ENCODE measurements at places on chromosomes 1 and 21.
A peak's percentile ranks its signal among the peaks of the same experiment; 100 is the strongest.

DNA sequence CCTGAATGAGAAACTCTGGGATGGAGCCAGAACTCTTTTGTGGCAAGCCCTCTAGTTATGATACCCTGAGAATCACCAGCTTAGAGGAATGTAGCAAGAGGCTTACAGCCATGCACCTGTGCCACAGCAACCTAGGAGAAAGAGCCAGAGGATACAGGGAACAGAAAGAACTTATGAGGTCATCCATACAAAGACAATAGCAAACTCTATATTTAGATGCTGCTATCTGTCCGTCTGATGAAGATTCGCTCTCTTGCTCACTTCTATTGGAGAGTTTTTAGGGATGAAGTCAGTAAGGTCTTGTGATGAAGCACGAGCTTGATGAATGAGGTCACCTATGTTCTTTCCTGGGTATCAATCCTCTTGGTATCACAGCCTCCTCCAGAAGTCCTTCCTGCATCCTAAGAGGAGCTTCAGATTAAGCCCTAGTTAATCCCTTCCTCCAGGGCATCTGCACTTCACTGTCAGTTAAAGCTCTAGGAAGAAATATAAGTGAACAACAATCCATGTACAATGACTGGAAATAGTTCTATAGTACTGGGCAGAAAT, 185.6 kb downstream of the DAB1 start:
- DNase-seq: no peak

GRCh38 chr1:4594286-4594991, 60.0 kb upstream of the AJAP1 start:
- DNase-seq: no peak

DNA sequence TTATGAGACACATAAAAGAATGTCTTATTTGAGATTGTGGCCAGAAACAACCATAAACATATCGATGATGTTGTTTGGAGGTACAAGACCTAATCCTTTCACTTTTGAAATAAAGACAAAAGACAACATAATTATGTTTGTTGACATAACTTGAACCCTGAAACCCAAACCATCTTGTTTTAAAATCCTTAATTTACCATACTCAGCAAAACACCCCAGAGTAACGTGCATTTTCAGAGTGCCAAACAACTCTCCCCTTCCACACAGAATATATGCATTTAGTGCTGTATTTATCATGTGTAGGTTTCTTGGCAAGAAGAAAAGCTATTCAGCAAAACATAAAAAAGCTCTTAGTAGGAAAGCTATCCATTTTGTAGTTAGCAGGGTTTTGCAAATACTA, 17.5 kb downstream of the SIM2 start:
- no peak for DNase-seq

DNA sequence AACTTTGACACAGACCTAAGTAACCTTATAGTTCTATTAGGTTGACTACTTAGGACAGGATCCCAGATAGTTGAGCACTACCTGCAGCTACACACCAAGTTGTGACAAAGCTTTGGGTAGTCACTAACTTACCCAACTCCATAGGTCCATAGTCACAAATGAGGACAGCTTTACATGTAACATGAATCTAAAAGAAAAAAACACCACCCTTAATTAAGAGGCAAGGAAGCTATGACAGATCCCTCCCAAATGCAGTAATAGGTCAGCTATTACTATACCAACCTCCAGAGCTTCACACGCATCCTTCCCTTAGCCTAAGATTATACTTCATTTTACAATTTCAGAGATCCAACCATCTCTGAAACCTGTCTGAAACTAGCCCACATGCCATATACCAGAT, 12.7 kb upstream of the RAB42 start:
- no peak for DNase-seq

DNA sequence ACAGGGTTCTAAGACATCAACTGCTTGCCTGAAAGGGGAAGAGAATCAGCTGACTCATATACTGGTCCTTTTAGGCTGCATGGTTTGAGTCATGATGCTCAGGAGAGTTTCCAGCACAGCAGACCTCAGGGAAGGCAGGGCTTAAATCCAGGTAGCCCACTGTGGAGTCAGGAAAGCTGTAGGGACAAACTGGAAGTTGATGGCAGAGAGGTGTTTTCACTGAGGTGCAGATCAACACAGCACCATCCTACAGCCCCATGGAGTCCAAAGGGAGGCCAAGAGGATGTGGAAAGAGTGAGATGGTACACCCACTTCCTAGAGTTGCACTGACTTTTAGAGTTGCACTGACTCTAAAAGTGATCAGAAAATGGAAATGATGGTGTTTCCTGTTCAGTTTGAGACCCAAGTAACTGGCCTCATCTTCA, 252.4 kb upstream of the DUSP10 start:
- DNase-seq: peak; percentile 11

DNA sequence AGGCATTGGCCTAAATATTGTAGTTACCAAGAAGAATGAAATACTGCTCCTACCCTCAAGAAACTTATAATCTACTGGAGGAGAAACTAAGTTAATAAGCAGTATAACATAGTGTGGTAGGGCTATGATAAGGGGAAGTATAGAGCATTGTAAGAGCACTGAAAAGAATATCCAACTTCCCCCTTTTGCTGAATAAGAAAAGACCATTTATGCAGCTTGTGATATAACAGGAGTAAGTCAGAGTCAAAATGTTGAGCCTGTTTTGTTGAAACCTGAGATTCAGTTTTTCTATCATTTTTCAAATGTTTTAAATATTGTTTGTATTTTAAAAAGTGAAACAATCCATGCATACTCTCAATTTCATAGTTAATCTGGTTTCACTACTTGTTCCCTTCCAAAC, 48.3 kb upstream of the FCRL4 start:
- no peak for DNase-seq

DNA sequence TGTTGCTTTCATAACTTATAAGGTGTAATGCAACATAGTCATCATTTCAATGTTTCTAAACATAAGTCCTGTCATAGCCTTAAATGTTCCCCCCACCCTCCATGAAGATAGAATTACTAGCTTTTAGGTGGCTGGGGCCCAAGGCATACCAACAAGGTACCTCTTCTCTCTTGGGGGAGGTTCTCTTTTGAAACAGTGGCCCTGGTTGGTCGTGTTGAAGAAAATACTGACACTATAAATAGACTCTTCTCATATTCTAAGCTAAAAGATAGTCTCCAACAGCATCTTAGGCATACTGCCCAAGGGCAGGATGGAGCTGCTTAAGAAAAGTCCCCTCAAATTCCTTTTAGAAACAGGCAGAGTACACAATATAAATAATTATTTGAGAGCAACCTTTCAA, 255.0 kb downstream of the FAF1 start:
- DNase-seq: no peak

DNA sequence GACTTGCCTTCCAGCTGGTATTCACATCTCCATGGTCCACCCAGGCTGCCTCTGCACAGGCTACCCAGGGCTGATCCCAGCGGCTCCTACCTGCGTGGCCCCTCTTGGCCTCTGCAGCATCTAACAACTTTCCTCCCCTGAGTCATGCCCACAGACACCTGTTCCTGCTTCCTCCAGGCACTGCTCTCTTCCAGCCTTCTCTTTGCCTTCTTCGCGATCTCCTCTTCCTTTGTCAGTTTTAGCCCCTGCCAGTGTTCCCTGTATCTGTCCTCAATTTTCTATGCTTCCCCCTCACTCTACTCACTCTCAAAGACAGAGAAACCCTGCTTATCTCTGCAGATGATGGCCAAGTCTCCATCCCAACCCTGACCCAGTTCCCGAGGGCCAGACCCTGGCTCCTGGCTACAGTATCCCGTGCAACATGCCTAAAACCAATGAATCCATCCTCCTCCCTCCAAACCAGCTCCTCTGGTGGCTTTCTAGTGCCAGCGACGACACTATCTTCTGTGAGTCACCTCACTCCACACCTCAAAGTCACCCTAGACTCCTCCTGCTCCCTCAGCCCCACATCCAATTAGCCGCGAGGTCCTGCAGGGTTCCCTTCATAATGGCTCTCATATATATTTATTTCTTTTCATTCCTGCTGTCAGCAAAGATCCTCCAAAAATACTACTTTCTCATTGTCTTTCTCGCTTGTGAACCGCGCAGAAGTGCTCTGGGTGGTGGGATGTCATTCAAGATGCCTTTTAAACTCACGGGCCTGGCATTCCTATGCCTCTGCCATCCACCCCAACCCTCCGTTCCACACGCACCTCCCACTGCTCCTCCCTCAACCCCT, 259.2 kb downstream of the TOMM20 start:
- DNase-seq: no peak

- DNase-seq: no peak
These were observed 17.2 kb upstream of the FABP3 start for GRCh38 chr1:31390071-31390470.

DNA sequence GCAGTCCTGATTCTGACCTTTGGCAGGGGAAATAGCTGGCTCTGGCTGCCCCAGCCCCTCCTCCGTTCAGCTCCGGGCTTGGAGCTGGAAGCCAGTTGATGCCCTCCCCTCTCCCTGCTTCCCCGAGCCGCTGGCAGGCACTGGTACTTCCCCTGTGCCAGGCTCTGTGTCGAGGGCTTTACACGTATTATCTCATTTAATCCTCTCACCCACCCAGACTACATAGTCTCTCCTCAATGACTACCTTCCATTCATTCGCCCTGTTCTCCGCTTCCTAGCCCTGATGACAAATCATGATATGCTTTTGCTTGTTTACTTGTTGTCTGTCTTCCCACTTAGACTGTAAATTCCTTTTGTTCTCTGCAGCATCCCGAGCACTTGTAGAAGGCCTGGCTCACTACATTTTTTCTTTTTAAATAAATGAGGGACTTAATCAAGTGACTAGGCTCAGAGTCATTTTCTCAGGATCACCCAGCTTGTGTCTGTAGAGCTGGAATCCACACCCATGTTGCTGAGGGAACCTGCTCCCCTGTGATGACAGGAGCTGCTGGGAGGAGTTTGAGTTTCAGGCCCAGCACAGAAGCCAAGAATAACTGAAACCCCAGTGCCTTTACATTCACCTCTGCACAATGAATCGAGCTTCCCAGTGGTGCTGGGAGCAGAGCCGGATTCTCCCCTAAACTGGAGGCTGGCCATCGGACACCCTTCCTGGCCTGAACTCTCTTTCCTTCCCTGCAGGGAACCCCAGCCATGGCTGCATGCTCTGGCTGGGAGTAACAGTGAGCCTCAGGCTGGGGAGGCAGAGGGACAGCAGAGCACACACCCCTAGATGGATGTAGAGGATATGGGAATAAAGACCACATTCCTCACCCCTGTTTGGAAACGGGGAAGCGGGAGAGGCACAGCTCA, 58.3 kb downstream of the UBIAD1 start:
- DNase-seq: no peak

DNA sequence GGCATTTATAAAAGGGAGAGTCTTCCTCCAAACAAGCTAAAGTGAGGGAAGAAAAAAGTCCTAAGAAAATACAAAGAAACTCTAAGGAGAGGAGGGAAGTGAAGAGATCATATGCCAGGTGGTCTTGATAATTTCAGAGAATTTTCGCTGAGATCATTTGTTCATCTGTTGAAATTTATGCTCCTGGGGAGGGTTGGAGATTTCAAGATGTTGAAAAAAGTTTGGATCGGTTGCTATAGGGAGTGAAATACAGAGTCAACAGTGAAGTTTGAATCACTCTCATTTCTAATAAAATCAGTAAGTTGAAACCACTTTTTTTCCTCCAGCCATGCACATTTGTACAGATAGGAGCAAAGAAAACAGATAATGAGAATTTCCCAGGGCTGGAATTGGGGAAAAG, 299.1 kb upstream of the ADAMTS5 start:
- DNase-seq: no peak

- no peak for DNase-seq
These were observed 30.4 kb upstream of the ZBTB21 start for GRCh38 chr21:42040411-42041180.

DNA sequence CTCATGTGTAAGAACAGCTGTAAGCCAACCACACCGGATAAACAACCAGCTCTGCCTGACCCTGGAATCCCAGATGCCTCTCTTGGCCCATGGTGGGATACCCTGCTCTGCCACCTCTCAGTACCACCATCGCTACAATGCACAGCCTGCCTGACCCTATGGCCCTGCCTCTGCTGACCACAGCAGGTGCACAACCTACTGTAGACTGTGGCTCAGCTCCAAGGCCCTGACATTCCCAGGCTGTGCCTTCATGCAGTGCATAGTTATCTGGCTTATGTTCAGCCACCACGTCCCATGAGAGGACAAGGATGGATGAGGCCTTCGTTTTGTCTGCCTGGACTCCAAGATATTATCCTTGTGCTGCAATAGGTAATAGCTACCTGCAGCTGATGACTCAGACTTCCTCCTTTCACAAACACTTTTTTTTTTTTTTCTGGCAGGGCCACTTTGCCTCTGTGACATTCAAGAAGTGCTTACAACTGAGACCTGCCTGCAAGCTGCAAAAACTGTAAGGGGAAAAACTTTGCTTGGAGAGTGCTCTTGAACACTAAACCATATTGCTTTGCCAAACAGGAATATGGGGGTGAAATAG, 177.7 kb downstream of the URB2 start:
- DNase-seq: no peak

DNA sequence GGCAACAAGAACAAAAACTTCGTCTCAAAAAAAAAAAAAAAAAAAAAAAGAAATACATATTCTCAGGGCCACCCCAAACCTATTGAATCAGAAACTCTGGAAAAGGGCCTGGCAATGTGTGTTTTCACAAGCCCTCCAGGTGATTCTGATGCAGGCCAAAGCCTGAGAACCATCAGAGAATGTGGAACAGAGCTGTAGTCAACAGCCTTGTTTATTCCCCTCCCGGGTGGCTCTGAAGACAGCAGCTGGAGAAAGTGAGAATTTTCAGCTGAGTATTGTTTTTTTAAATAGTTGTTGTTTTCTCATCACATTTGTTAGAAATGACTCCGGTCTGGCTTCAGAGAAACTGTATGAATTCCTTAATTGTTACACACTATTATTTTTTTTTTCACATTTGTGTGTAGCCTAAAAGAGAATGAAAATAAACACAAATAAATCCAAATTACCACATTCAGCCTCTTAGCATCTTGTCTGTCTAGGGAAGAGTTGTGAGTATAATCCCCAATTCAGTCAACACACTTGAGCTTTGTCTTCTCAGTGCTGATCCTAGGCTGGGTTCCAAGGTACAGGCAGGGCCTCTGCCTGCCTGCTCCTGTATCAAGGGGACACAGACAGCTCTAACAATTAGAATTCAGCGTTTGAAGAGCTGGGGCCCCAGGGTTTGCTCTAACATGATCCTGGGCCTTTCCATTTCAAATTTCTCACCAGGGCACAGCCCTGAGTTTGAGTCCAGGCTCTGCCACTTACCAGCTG, 6.6 kb upstream of the AZIN2 start:
- DNase-seq: no peak

- DNase-seq: no peak
These were observed 89.3 kb downstream of the ITPKB start for GRCh38 chr1:226649780-226650179.
